Effector CD8-positive, alpha-beta T cell (primary cell): ENCODE measurements at places on chromosomes 7 and 10.

DNA sequence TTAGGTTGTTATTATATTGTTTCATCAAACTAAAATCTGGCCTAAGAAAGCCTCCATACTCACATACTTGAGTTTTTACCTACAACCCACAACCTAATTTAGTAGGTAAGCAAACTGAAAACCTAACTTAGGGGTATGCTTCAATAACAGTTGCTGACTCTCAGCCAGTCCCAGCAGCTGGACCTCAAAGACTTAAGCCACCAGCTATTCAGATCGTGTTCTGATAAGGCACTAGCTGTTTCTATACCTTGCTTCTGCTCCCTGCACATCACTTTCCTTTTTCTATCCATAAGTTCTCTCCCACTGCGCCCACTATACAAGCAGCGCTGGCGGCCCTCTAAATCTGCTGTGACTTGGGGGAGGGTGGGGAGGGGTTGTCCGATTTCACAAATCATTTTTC is 42.3 kb downstream of the SUGCT start:
- no peak for DNase-seq

DNA sequence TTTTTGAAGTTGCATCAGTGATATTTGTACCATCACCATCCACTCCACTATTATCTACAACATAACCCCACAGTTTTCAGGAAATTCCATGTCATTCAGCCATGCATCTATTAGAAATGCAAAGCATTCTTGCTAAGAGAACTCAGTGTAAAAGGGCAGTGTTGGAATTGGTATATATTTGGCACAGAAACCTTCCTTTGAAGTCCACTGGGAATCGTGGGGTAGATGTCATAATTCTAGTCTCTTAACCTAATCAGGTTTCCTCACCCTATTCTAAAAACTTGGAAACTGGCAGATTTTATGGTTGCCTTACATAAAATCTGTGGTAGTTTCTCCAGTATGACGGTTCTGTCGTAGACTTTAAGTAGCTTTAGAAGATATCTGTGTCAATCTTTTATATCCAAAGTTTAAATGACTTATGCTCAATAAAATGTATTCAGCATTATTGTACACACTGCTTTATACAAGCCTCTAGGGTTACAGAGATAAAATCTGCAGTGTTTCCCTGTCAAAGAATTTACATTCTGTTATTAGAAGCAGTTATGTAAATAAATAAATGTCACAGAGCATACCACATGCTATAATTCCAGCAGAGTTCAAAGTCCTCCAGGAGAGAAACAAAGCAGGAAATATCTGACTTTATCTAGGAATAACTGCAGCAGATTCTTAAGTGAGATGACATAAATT is 704.4 kb upstream of the CELF2 start:
- no peak for DNase-seq

DNA sequence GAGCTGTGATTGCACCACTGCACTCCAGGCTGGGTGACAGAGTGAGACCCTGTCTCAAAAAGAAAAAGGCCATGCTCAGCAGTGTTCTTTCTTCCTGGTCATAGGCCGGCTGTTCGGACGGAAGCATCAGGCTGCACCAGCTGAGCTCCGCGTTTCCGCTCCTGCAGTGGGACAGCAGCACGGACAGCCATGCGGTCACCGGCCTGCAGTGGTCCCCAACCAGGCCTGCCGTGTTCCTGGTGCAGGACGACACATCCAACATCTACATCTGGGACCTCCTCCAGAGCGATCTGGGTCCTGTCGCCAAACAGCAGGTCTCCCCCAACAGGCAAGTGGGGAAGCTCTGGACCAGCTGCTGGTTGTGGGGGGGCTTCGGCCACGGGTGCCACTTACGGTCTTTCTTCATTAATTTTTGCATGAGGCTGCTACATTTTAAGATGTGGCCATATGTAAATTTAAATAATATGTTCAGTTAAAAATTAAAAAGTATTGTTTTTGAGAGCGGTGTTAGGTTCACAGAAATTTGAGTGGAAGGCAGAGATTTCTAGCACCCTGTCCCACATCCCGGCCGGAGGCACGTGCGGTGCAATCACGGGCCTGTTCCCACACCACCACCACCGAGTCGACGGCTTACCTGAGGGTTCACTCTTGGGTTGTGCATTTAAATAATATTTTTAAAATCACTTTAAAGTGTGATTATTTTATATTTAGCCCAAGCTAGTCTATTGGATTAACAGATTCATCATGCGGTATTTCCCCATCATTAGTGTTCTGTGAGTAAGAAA is 85.7 kb downstream of the DYNC2I1 start:
- no peak for DNase-seq

- DNase-seq = no peak
Measured at GRCh38 chr7:134420424-134421125, 38.3 kb downstream of the AKR1B1 start.

DNA sequence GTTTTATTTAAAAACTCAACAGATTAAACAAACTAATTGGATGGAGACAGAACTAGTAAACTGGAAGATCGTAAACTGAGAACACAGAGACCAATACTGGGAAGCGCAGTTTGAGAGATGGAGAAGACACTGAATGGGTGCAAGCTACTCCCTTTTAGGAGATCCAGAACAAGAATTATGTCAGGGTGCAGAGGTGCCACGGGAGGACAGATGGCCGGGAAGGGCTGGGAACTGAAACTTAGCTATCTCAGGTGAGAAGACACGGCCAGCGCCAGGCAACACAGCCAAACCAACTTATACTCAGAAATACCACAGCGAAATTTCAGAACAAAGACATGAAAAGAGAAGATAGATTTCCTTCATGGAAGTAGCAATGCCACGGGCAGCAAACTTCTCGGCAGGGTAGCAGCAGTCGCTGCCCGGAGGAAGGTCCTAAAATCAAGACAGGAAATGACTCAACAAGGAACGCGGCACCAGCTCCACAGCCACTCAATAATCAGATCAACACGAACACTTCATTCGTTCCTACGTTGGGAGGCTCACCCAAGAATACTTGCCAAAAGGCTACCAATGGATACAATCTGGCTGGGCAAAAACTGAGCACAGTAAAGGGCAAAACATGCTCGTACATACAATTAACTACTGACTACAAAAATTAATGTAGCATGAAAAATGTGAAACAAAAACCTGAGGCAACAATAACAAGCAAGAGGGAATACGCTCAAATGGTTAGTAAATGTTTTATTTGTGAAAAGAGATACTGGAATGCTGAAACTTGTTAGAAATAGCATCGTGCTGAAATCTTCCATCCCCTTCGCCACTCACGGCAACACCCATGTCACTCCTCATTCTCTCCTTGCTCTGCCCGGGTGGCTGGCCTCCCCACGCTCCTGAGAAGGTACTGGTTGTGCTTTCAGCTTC is 2.2 kb upstream of the LRRC27 start:
- DNase-seq = no peak

DNA sequence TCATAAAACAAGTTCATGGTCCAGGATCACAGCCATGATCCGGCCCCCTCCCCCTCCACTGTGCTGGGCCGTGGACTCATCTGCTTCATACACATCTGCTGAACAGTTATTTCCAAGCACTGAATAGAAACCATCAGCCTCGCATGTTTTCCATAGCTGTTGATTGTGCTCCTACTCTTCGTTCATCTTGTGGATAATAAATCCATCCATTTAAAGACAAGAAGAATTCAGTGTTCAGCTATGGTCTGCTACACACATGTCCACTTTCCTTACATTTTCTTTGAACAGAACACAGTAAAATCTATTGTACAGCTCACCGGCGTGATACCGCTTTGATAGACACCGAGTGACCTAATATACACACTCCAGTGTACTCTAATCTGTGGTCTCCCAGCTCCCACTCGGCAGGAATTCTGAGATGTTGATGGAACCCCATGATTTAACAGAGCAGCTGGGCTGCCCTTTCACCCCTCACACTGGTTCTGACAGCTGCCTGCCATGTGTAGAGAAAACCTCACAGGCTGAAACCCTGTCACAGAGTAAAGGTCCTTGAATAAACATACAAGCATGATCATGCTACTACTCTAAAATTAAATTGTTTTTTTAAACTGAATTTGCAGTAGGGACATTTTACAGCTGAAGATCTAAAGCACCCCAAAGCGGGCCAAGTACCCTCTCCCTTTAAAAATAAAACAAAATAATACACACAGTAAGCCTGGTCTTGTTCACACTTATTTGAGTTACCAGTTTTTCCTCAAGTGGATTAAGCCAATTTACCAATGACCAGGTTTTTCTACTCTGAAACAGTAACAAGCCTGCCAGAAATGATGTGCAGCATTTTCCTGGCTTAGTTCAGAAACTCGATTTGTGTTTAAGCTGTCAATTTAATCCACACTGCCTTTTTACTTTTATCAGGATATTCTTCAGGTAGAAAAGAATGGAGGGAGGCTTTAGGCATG is 95.1 kb upstream of the FZD1 start:
- no peak for DNase-seq

DNA sequence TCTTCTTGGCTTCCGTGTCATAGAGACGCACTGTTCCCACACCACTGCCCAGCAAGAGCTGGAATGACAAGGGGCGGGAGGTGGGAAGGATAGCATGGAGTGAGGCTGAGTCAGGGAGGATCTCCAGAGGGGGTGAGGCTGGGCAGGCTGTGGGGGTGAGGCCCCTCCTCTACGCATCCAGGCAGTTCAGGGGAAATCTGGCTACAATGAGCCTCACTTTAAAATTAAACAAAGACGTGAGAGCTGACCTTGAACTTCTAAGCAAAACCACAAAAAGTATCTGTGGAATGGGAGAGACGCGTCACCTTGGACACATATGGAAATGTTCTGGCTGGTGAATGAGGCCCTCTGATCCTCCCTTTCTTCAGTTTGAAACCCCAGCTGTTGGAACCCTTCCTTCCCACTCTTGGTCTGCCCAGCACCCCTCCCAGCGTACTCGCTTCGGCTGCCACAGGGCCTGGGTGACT is 17.7 kb downstream of the WDR91 start:
- DNase-seq = no peak

DNA sequence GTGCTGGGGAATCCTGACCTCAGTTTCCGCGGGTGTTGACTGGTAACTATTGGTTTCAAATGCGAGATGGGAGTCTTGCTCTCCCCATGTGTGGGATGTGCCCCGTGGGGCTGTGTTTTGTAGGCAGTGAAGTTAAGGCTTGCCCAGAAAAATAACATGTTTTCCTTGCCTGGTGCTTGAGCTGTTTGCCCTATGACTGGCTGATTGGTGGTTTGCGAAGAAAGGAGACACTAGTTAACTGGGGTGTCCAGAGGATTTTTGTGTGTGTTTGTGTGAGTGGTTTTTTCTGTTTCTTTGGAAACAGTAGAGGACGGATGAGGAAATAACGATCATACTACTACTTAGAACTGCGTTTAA is 61.9 kb downstream of the CREB5 start:
- DNase-seq = no peak

- no peak for DNase-seq
Measured at GRCh38 chr7:76054123-76055120, 6.5 kb downstream of the MDH2 start.

- DNase-seq = no peak
Measured at GRCh38 chr7:32034052-32034451, 36.2 kb downstream of the PDE1C start.

- no peak for DNase-seq
Measured at GRCh38 chr7:6395898-6396595, 51.7 kb downstream of the DAGLB start.

GRCh38 chr10:26662864-26663263 is 34.6 kb upstream of the PDSS1 start:
- no peak for DNase-seq

DNA sequence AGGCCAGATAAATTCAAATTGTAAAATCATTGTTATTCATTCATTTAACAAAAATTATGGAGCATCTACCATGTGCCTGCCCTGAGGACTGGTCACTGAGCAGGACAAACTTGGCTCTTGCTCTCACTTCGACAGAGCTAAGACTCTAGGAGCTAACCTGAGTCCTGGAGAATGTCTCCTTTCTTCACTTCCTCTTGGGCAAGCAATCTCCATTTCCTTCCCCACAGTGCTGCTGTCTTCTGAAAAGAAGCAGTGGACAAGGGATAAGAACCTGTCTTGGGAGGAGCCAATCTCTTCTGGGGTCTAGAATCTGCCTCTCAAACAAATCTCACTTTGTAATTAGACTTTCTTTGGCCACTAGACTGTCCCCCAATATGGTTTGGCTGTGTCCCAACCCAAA is 76.2 kb upstream of the PLXNA4 start:
- DNase-seq = no peak

GRCh38 chr7:129702761-129703338 is 91.3 kb downstream of the NRF1 start:
- no peak for DNase-seq

- no peak for DNase-seq
Measured at GRCh38 chr10:43623351-43623750, 17.1 kb downstream of the ZNF485 start.

GRCh38 chr10:104322416-104322782 is 15.9 kb downstream of the ITPRIP start:
- DNase-seq = no peak

DNA sequence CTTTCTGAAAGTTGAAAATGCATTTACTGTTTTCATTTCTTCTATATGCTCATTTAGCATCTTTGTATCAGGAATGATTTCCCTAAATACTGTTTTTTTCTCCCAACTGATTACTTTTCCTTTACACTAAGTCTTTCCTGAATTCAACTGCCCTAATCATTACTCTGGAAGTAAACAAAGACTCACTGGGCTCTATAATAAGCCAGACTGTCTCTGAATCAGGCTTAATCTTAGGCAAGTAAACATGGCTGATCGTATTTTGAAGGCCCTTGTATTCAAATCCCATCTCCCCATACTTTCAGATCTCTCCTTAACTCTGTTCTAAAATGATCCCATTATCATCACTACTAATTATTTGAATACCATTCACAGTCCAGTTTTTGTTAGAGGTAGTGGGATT is 61.6 kb downstream of the PDZD8 start:
- DNase-seq = no peak

GRCh38 chr10:73106301-73106700 is 4.0 kb upstream of the NUDT13 start:
- no peak for DNase-seq

DNA sequence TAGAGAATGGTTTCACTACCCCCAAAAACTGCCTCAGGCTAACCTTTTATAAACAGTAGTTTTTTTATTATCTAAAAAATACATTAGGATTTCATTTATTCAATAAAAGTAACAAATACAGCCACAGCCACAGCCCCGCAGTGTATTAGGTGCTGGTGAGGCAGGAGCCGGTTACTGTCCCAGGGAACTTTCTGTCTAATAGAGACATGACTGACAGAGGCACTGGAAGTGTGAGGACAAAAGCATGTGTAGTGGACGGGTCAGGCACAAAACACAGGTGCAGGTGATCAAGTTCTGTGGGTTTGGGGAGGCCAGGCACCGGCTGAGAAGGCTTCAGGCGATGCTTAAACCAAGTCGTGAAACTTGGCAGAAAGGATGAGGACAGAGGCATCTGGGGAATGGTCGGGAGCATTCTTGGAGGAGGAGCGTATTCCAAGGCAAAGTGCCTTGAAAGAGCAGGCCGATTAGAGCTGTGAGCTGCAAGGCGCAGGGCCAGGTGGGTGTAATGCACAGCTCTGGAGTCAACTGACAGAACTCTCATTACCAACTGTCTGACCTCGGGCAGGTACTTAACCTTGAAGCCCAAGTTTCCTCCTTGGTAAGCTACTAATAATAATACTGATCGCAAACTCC is 138.2 kb downstream of the USP6NL start:
- no peak for DNase-seq

- no peak for DNase-seq
Measured at GRCh38 chr10:46523962-46524471, 32.4 kb downstream of the GPRIN2 start.
